ENCODE measurements at places on chromosomes 1 and 21. TPM values are rescaled to one million over a fixed set of nuclear protein-coding genes. Genes with fewer than 3 reads are reported as not detected.

DNA sequence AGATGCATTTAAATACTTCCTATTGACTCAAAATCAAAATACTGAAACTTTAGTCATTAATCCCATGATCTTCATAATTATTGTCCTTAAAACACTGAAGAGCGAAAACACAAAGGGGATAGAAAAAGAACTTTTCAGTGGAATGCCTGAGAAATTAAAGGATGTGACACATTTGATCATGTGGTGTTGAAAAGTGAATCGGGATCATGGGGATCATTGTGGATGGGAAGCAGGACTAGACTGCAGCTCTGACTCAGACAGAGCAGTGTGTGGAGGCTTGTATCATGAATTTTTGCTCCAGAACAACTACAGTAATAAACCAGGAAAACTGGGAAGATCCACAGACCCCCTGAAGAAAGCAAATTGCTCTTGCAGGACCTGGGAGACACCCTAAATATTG lies 161.1 kb upstream of the CXADR start:
- DNase-seq, result no peak

DNA sequence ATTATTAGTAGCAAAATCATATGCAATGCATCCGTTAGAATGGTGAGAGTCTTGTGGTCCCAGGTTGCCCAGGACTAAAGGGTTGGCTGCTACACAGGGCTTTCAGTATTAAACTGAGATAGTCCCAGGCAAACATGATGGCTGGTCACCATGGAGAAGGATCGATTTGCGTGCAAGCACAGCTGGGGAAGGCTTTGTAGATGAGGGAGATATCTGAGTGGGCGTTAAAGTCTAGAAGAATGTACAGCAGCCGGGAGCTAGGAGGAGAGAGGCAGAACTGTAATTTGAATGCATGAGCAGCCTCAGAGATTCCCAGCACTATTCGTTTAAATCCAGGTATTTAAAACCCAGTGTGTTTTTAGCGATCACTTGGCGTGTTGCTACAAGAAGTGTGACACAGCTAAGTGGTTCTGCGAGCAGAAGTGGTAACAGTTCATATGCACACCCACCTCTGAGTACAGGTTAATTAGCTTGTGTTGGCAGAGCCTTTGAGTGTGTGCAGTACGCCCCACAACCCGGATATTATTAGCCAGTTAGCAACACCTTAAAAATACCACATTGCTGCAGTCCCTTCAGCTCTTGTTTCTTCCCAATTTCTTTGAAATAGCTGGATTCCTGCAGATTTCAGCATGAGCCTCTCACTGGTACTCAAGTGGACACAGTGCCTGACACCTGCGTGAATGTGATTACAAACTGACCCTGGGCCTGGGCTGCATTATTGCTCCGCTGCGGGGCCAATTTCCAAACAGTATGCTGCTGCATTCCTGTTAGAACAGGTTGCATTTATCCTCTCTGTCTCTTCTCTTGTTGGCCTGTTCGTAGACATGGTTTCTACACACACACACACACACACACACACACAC lies 67.2 kb upstream of the SCAF4 start:
- DNase-seq, result peak; percentile 22

- peak; percentile 35 for DNase-seq
These were observed 28.8 kb downstream of the SNAP47 start for GRCh38 chr1:227764019-227764391.

GRCh38 chr1:117003223-117003875 lies 1.8 kb downstream of the CD101 start:
- DNase-seq, result no peak

The TMEM51 gene
- 11.6 TPM for polyA plus RNA-seq

The KCNE1 gene
- 0.37 TPM for polyA plus RNA-seq

The SMCP gene
- polyA plus RNA-seq, result not detected

The CD1C gene
- polyA plus RNA-seq, result not detected

All from IMR-90 (cell line).